GM23338 (cell line): ENCODE measurements at places on chromosomes 12 and 14. TPM values are rescaled to one million over a fixed set of nuclear protein-coding genes. Genes with fewer than 3 reads are reported as not detected.

DNA sequence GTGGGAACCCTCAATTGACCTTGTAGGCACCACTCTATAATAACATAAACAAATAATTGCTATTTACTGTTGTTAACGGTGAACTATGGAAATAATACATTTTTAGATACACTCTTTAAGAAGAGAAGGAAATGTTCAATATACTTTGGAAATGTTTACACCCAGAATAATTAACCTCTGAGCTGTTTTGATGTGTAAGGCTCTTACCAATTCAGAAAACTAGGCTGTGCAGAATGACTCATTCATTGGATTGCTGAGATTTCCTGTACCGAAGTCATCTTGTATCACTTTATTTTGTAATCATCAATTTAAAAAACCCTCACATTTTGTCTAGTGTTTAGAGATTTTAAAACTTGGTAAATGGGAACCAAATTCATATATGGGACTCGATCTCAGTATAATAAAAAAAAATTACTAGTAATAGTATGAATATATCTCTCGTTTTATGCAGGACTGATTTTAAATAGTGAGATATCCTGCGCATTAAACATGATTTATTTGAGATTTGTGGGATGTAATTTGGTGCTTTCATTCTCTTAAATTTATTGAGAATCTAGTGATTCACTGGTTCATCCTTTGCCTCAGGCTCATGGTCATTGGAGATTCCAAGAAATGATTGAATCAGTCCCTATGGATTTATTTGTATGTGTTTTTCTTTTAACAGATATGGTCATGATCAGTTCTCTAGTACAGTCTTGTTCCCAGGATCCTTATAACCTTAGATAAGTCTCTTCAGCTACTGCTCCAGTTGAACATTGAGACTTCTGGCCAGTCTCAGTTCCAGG is 3.9 kb downstream of the SAMD4A start:
- H3K36me3 ChIP-seq = no peaks in the 10 kb centered on the region
- no peak overlapping the region for H3K27ac ChIP-seq
- H3K4me1 ChIP-seq = peaks cover 19% of the 10 kb centered on the region
- no peak for DNase-seq
- H3K4me3 ChIP-seq = no peak overlapping the region

- no peak overlapping the region for H3K27ac ChIP-seq
- peak; percentile 70 for DNase-seq
- H3K36me3 ChIP-seq = no peaks in the 10 kb centered on the region
- H3K4me3 ChIP-seq = no peak overlapping the region
- H3K4me1 ChIP-seq = no peaks in the 10 kb centered on the region
Observed at GRCh38 chr12:102484428-102484958, 4.1 kb upstream of the IGF1 start.

SERPINA5 gene
- total RNA-seq = 0.90 and 1.3 TPM in 2 replicates

- DNase-seq = no peak
- no peaks in the 10 kb centered on the region for H3K36me3 ChIP-seq
- no peaks in the 10 kb centered on the region for H3K27me3 ChIP-seq
- H3K27ac ChIP-seq = no peak overlapping the region
- no peak overlapping the region for H3K4me3 ChIP-seq
Observed at GRCh38 chr12:15575671-15576541, 213.3 kb downstream of the EPS8 start.

- H3K36me3 ChIP-seq = no peaks in the 10 kb centered on the region
- no peaks in the 10 kb centered on the region for H3K27me3 ChIP-seq
- no peak overlapping the region for H3K4me3 ChIP-seq
- no peaks in the 10 kb centered on the region for H3K4me1 ChIP-seq
- no peak for DNase-seq
Observed at GRCh38 chr12:47849261-47849660, 29.6 kb upstream of the HDAC7 start.

- no peak overlapping the region for H3K4me3 ChIP-seq
- H3K4me1 ChIP-seq = no peaks in the 10 kb centered on the region
- H3K27me3 ChIP-seq = no peaks in the 10 kb centered on the region
- DNase-seq = no peak
Observed at GRCh38 chr12:32702473-32702872, 23.4 kb downstream of the DNM1L start.

FAM222A gene
- total RNA-seq = 2.1 and 3.6 TPM in 2 replicates

KCNH3 gene
- 0.12 and 0.52 TPM in 2 replicates for total RNA-seq

DNA sequence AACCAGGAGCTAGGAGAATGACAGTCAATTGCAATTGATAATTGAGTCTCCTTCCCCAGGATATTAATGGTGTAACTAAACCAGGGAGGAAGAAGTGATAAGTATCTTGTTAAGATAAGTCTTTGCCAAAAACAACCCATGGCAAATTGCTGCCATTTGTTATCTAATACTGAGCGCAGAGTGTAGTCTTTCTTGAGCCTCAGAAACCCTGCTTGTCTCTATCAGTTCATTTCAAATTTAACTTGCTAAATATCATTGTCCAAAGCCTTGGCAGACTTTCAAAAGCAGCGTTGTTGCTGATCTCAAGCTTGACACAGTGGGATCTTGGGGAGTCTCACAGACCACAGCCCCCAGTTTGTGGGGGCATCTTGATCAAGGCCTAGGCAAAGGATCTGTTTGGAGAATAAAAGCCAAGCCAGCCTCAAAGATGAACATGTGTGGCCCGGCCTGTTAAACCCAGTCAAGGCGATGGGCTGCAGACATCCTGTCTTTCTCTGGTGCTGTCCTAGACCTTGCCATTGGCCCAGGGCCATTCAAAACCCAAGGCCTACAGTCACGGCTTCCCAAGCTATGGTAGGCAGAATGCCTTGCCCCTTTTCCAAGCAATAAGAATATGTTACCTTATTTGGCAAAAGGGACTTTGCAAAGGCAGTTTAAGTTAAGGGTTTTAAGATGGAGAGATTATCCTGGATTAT is 164.2 kb downstream of the CHST11 start:
- H3K4me3 ChIP-seq = no peak overlapping the region
- DNase-seq = no peak
- H3K4me1 ChIP-seq = peaks cover 22% of the 10 kb centered on the region
- H3K36me3 ChIP-seq = no peaks in the 10 kb centered on the region
- no peaks in the 10 kb centered on the region for H3K27me3 ChIP-seq
- H3K27ac ChIP-seq = no peak overlapping the region

DNA sequence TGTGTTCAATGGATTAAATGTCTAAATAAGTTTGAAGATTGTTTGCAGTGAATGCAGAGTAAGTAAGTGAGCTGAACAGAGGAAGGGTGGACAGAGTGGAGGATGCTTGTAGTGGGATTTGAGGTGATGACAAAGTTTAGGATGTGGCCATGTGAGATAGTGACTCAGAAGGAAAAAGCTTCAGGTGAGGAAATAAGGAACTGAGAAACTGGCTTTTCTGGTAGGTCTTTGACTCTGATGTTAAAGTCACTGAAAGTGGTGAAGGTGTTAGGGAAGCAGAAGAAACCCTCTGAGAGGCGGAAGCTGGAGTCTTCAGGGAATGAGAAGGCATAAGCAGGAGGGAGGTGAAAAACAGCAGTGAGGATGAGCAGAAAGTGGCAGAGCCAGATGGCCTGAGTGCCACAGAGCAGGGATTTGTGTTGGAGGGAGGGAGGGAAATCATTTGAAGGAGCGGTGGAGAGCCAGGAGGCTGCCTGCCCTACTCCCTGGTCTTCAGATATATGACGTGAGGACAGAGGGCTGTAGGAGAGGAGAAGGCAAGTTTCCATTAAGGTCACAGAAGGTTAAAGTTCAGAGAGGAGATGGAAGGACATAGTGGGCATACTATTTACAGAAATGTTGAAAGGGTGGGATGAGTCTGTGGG is 24.8 kb downstream of the RGS6 start:
- no peaks in the 10 kb centered on the region for H3K27me3 ChIP-seq
- DNase-seq = no peak
- no peak overlapping the region for H3K4me3 ChIP-seq
- no peaks in the 10 kb centered on the region for H3K36me3 ChIP-seq

DNA sequence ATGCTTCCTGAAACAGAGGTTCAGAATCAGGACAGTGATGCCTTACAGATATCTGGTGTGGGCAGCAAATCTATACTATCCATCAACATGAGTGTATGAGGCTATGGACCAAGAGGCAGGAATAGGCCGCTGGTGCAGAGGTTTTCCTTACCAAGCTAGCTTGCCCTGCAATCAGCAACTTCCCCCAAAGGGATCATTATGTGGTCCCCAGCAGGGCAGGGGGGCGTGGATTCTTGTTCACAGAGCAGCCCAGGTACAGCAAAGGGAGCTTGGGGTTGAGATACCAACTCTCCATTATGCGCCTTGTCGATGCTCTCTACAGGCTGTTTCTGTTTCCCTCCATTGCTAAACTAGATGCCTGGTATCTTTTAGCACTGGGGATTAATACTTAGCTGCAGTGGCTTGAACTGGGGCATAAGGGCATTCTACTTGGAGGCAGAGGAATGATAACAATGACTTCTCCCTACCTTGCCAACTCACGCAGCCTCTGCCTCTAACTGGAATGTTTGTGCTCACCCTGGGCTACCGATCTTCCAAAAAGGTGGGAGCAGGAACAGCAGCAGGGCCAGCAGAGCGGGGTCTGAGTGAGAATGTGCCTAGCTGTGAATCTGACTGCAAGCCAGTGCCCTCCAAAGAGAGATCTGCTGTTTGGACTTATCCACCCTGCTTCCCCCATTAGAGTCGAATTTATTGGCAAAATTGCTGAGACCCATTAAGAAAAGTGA is 10.3 kb upstream of the KRT1 start:
- H3K4me1 ChIP-seq = peaks cover 9% of the 10 kb centered on the region
- peaks cover 28% of the 10 kb centered on the region for H3K27me3 ChIP-seq
- H3K27ac ChIP-seq = no peak overlapping the region

- no peak overlapping the region for H3K27ac ChIP-seq
- H3K27me3 ChIP-seq = peaks cover 44% of the 10 kb centered on the region
- peak; percentile 88 for DNase-seq
Observed at GRCh38 chr14:26088275-26088674, 509.6 kb downstream of the NOVA1 start.

DNA sequence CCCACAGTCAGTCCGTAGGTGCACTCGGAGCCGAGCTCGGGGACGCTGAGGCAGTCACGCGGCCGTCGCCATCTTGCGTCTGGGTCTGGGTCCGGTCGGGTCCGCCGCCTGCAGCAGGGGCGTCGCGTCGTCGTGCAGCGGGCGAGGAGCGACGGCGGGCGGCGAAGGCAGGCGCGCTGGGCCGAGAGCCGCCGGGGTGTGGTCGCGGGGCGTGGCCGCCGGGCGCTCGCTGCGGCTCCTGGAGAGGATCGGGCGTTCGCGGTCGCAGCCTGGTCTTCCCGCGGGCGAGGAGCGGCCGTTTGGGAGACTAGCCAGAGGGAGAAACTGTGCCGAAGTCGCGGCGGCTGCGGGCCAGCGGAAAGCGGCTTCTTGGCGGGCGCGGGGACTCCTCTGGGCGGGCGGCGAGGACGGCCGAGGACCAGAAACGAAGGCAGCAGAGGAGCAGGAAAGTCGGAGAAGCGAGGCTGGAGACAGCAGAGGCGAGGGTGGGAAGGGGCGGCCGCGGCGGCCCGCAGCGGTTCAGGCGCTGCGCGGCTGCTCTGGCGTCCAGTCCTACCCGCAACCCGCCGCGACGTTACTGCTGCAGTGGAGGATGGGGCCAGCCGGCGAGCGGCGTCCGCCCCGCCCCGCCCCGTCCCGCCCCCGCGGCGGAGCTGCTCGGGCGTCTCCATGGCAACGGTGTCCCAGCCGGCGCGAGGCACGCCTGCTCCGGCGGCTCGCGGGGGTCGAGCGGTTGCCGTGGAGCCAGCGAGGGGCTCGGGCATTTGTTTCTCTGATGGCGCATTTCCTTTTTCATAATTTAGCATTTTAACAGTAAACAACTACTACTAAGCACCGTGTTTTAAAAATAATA is at the start of gene PNMA1:
Gene PNMA1 (minus strand): TSS at position 582 of the 853 bp plus-strand sequence. CDS start 745 bp downstream, outside the sequence.
- H3K27me3 ChIP-seq = peaks cover 20% of the 10 kb centered on the region; the same call in 1 of the 2 replicates
- peak; percentile 93 for DNase-seq
- H3K36me3 ChIP-seq = no peaks in the 10 kb centered on the region
- peak within 1 kb of the TSS; percentile 69; the same call in 1 of the 2 replicates for H3K27ac ChIP-seq
- H3K4me3 ChIP-seq = peak within 1 kb of the TSS; percentile 97
- H3K4me1 ChIP-seq = peaks cover 35% of the 10 kb centered on the region

DNA sequence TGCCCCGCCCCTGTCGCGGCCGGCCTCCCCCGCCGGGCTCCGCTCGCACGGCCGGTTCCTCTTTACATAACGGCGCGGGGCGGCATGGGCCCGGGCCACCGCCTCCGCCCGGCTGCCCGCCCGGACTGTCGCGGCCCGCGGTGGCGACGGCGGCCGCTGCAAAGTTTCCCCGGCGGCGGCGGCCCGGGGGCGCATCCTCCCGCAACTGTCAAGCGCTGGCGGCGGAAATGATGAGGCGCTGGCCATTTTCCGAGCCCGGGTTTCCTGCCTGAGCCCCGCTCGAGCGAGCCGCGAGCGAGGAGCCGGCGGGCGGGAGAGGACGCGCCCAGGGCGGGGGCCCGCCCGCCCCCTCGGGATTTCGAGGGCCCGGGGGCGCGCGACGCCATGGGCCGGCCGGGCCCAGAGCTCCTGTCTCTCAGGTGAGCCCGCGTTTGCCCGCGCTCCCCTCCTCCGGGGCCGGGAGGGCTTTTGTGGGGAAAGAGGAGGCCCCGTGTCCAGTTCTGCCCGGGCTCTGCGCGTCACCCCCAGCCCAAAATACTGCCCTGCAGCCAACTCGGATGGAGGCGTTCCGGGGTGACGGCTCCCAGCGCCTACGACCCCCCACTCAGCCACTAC is at the start of gene SH2B3:
Gene SH2B3 (plus strand): TSS at position 65 of the 615 bp plus-strand sequence. CDS start 12,223 bp downstream, outside the sequence.
- H3K4me3 ChIP-seq = peak within 1 kb of the TSS; percentile 88
- no peak for DNase-seq
- peak within 1 kb of the TSS; percentile 97 for H3K27ac ChIP-seq
- H3K27me3 ChIP-seq = no peaks in the 10 kb centered on the region

DNA sequence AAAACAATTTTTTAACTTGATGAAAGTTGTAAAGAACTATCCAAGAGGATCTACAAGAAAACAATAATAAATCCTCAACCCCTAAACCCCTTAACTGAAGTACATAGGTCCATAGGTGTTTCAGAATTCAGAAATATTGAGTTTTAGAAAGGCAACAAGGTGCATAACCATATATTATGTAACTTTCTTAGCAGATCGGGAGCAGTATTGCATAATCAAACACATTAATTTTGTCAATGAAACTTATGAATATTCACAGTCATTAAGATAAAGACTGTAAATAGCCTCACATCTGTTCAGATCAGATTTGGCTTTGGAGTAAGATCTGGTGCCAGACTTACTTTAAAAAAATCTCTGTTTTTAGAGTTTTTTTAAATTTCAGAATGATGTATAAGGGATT is 647.1 kb upstream of the FLRT2 start:
- no peak overlapping the region for H3K27ac ChIP-seq
- H3K27me3 ChIP-seq = no peaks in the 10 kb centered on the region
- no peak for DNase-seq
- no peak overlapping the region for H3K4me3 ChIP-seq
- peaks cover 7% of the 10 kb centered on the region; the same call in 1 of the 2 replicates for H3K4me1 ChIP-seq

COA8 gene
- total RNA-seq = 61.3 and 82.6 TPM in 2 replicates

DNA sequence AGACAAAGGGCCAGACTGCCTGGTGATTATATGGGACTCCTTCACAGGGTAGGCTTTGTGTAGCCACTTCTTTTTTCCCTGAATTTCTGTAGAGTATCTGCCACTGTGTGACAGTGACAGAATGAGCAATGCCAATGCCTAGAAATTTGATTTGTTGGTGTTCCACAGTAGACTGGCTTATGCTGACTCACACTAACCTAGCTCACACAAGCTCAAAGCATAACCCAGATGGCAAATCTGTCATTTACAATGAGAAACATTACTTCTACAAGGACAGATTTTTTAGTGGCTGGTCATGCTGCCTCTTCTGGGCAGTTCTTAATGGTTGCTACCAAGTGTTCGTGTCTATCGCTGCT is 15.9 kb downstream of the CFAP251 start:
- H3K36me3 ChIP-seq = no peaks in the 10 kb centered on the region; the same call in 1 of the 2 replicates
- no peak overlapping the region for H3K4me3 ChIP-seq

- no peaks in the 10 kb centered on the region for H3K27me3 ChIP-seq
- H3K36me3 ChIP-seq = no peaks in the 10 kb centered on the region
- H3K4me1 ChIP-seq = no peaks in the 10 kb centered on the region
Observed at GRCh38 chr14:72574715-72575114, 319.2 kb downstream of the DPF3 start.

HOXC12 gene
- not detected in 2 replicates for total RNA-seq
